ENCODE measurements at places on chromosomes 11 and 22.
A peak's percentile ranks its signal among the peaks of the same experiment; 100 is the strongest.

DNA sequence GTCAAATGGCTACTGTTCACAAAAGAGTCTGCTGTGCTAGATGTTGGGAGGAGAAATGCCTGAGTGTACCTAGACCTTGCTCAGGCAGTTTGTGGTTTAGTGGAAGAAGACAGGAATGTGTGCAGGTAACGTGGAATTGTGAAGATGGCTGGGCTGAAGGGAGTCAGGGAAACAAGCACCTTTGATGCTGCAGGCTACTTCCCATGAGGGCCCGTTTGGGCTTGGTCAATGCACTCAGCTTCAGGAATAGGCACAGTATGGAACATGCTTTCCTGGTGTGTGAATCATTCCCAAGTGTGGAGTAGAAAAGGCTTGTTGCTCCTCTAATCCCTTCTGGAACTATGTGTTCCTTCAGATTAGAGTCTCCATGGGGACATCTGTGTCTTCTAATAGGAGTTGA lies 318.3 kb upstream of the MTNR1B start:
- DNase-seq = no peak

DNA sequence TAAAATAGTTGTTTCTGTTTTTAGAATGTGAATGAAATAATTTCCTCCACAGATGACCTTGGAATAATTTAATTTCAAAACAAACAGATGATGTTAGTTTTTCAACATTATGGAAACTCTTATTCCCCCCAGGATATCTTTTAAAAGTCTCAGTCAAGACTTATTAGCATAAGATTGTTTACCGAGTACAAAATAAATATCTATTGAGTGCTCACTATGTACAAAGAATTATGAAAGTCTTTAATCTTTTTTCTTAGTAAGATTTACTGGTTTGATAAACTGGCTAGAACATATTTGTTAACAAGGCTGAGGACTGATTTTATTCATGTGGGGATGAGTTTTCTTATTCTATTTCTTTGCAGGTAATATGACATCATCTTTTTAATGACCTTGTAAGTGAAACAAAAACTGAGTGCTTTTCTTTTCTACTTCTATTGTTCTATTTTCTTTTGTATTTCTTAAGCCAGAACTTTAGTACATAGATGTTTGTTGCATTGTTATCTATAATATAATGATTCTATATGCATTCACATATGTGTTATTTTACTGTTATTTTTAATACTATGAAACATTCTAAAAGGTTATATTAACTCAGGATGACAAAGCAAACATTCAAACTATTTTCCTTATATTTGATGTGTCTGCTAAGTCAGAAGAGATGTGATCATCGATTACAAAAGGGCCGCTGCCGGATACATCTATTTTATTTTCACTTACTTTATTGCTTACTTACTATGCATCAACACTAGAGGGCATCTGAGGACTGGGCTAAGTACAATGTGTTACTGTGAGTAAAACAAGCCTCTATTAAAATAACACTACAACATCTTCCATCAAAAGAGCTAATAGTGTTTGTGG lies 111.0 kb upstream of the ARHGAP42 start:
- DNase-seq = no peak

GRCh38 chr11:124644426-124645280 lies 22.0 kb downstream of the TBRG1 start:
- DNase-seq = peak; percentile 59

DNA sequence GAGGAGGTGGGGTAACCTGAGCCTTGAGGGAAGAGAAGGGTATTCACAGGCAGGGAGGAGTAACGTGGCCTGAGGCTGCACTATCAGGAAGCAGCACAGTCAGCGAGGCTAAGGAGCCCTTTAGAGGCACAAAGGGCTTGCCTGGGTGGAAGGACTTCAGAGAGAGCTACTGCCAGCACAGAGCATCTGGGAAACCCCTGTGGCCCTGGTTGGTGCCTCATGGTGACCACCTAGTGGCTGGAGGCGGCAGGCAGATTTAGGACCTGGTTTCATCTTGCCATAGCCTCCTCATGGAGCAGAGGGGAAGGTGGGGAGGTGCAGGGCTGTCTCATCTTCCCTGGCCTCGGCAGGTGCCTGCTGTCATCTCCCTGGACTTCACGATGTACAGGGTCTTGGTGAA lies 64.5 kb downstream of the MPPED1 start:
- no peak for DNase-seq

GRCh38 chr22:46465345-46465720 lies 72.1 kb downstream of the CELSR1 start:
- no peak for DNase-seq

- DNase-seq = no peak
Measured at GRCh38 chr11:59783632-59784090, 26.9 kb downstream of the MRPL16 start.

GRCh38 chr11:9280655-9281301 lies 15.6 kb upstream of the DENND5A start:
- DNase-seq = no peak

DNA sequence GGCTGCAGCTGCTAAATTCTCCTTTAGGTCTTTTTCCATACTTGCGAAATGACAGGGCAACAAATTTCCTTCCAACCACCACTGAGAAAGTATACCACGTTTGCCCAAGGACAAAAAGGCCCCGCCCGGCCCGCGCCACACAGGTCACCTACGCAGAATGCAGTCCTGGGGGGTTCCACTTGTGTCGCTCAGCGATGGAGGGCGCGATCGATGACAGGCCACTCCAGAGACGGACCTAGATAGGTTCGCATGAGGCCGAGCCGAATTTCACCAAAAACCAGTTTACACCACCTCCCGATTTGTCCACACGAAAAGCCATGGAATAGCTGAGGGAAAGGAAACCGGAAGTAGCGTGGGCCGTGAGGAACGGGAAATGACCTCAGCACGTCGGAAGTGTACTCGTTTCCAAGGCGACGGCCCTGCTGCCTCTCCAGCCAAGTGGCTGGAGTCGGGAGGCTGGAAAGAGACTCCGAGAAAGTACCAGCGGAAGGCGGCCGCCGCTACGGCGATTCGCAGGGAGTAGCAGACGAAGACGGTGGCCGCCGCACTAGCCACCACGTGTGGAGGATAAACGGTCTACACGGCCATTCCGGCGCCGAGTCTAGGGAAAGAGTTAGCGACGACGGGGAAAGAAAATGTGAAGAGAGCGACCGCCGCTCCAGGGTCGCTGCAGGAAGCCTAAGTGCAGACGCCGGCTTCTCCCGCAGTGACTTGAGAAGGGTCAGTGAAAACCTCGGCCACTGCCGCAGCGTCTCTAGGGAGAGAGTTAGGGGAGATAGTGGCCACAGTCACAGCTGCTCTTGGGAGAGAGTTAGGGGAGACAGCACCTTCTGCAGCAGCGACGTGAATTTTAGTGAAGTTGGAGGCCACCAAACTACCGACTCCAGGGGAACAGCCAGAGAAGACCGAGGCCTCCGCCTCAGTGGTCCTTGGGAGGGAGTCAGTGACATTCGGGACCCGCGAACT lies at the start of gene ANKRD42:
ANKRD42 (plus strand) TSS at position 398 of the 966 bp plus-strand sequence. CDS start 959 bp downstream, outside the sequence.
- peak; percentile 94 for DNase-seq

GRCh38 chr22:21841422-21841821 lies 26.0 kb downstream of the MAPK1 start:
- DNase-seq = no peak

Measured in head of caudate nucleus (tissue), 42 donors.